Pulmonary artery endothelial cell (primary cell): ENCODE measurements at places on chromosomes 6 and 20. TPM values are rescaled to one million over a fixed set of nuclear protein-coding genes. Genes with fewer than 3 reads are reported as not detected.

NKAIN2 gene
- total RNA-seq = not detected in 2 replicates

HLA-DMB gene
- 0.07 TPM in 1 of 2 replicates, not detected in the other for total RNA-seq

- no peak for DNase-seq
Measured at GRCh38 chr6:208938-209337, 83.3 kb upstream of the DUSP22 start.

LHFPL5 gene
- not detected in 2 replicates for total RNA-seq

DNA sequence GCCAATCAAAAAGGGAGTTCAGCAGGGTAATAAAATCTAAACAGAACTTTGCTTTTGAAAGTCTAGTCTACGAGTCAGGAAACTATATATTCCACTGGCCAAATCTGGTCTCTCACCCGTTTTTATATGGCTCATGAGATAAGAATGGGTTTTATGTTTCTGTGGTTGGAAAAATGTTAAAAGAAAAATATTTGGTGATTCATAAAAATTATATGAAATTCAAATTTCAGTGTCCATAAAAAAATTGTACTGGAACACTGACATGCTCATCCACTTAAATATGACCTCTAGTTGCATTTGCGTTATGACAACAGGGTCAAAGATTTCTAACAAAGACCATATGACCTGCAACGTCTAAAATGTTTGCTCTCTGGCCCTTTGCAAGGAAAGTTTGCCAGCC, 22.3 kb upstream of the LAMP5 start:
- no peak for DNase-seq

CFB gene
- total RNA-seq = 3.4 and 4.0 TPM in 2 replicates

PRSS35 gene
- total RNA-seq = 0.07 TPM in 2 replicates

DNA sequence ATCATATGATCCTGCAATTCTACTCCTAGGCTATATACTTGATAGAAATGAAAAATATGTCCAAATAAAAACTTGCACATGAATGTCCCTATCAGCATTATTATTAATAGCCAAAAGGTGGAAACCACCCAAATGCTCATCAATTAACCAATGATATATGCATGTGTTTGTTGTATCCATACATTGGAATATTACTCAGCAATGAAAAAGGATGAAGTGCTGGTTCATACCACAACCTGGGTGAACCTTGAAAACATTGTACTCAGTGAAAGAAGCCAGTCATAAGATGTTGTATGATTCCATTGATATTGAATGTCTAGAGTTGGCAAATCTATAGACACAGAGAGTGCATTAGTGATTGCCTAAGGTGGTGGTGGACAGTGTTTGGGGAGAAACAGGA, 267.6 kb downstream of the PRKN start:
- no peak for DNase-seq

- DNase-seq = no peak
Measured at GRCh38 chr6:27599859-27600532, 127.1 kb upstream of the ZNF184 start.

OPN5 gene
- not detected in 2 replicates for total RNA-seq

DNA sequence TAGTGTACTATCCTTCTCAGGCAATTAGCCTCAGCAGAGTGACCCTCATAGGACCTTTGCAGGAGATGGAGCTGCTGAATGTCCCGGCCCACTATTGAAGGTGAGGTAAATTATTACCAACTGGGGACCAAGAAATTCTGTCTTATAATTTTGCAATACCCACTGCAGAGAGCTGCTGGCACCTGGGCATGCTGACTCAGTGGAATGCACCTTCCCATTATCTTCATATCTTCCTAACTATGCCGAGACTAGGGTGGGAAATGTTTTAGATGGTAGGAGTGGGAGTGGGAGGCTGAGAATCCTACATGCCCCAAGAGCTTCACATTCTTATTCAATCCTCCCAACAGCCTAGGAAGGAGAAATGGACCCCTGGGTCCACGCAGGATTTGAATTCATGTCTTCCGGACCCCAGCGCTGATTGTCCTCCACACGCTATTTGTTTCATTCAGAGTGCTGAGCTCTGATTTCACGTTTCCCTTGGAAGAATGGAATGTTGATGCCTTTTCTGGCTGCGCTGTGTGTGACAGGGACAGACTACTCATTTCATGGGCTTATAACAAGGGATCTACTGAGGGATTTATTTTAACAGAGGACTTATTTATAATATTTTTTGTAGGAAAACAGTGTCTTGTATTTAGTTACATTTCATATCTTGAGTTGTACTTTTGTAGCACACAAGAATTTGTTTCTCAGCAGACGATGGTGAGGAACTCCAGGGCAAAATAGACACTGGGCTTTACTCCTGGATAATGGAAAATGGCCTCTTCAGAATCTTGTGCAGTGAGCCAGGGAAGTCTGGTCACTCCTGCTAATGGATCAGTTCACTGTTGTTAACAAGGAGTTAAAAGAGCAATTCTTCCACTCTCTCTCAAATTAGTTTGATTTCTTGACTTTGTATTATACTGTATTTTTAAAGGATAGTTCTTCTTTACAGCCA, 66.4 kb downstream of the FYN start:
- DNase-seq = no peak

PLCB1 gene
- 13.6 and 17.6 TPM in 2 replicates for total RNA-seq

OR12D3 gene
- total RNA-seq = not detected in 2 replicates

RAB44 gene
- not detected in 2 replicates for total RNA-seq

LY6G6F gene
- not detected in 2 replicates for total RNA-seq

BMP6 gene
- total RNA-seq = 281 and 299 TPM in 2 replicates

DNA sequence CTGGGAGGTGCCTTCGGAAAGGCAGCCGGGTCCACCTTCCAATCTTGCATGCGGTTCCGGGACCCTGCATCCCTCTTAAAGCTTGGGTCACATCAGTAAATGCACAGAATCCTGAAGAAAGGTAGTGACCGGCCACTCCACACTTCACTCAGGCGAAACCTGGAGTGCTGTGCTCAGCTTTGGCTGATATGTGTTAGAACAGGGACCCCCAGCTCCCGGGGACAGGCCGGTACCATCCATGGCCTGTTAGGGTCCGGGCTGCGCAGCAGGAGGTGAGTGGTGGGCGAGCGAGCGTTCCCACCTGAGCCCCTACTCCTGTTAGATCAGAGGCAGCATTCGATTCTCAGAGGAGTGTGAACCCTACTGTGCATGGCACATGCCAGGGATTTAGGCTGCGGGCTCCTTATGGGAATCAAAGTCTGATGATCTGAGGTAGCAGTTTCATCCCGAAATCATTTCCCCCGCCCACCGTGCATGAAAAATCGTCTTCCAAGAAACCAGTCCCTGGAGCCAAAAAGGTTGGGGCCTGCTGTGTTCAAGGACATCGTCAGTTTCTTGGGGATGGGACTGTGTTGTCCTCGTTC, 143.0 kb downstream of the ERMARD start:
- DNase-seq = no peak

GRCh38 chr20:60001108-60001507, 42.9 kb downstream of the CDH26 start:
- DNase-seq = no peak

DNA sequence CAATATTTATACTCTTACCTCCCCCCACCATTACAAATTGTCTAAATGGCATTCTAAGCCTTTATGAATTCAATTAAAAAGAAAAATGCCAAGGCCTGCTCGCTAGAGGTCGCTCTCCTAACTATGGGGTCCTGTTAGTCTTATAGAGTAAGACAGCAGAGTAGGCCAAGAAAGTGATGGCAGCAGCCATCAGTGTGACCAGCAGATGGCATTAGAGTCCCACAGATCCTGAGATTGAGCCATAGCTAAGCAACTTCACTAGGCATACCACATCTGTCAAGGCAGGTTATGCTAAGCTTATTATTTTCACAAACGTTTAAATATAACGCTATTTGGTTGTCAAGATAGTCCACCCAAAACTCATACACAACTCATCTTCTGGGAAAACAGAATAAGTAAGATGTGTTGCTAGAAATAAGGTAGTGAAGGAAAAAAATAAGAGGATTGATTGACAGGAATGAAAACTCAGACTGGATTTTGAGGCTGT, 57.6 kb upstream of the SCAF8 start:
- peak; percentile 91 for DNase-seq

- DNase-seq = no peak
Measured at GRCh38 chr6:129498950-129499842, 210.8 kb downstream of the ARHGAP18 start.

BPI gene
- total RNA-seq = not detected in 2 replicates

OR2W1 gene
- total RNA-seq = not detected in 2 replicates

- DNase-seq = no peak
Measured at GRCh38 chr6:53359843-53360092, 11.0 kb upstream of the ELOVL5 start.

SLC13A3 gene
- total RNA-seq = 0.04 and 0.40 TPM in 2 replicates

DSN1 gene
- 20.6 and 32.2 TPM in 2 replicates for total RNA-seq

SPEF1 gene
- 0.13 TPM in 1 of 2 replicates, not detected in the other for total RNA-seq

- no peak for DNase-seq
Measured at GRCh38 chr6:106870069-106870468, 104.5 kb downstream of the CD24 start.

DNA sequence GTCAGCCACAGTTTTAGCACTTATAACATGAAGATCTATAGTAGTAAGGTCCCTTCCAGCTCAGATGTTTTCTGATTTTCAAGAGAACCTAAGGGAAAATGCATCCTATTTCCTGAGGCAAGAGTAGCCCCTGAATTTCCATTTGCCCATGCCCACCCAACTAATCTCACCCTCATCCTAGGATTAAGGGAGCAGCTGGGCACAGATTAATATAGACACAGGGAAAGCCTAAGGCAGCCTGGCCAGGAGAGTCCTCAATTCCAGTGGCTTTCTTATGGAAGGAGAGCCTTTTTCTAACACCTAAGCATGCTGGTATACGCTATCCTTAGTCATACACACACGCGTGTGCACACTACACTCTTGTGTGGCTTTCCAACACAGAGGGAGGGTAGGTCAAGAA, 1.5 kb downstream of the APOBEC2 start:
- no peak for DNase-seq

SIRPD gene
- total RNA-seq = not detected in 2 replicates

DNA sequence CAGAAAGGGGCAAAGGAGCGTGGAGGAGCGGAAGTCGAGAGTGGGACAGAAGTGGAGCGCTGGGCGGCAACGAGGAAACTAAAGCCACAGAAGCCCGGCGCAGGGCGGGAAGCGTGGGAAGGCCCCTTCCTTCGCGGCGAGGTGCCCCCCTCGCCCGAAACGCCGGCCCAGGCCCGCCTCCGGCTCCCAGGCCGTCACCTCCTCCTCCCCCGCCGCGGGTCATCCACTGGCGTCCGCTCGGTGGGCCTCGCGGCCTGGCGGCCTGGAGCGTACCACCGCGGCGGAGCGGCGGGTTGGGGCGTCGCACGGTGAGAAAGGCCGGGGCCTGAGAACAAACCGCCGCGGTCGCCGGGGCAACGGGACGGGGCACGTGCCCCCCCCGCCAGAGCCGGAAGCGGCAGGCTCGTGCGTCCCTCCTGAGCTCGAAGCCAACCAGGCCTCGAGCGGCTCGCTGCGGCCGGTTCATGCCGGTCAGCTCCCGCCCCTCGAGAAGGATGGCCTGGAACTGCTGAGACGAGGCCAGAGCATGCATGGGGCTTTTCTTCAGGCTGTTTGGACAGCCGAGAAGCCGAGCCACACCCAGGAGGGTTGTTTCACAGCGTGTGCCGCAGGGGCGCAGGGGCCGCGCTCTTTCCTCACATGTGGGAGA, at the start of gene TCP11:
TSS of gene TCP11 (minus strand) at position 333 of the 649 bp plus-strand sequence. CDS start 469 bp downstream, outside the sequence.
- DNase-seq = no peak

RAMACL gene
- 1.4 and 2.4 TPM in 2 replicates for total RNA-seq

SRMS gene
- total RNA-seq = not detected in 2 replicates

DNA sequence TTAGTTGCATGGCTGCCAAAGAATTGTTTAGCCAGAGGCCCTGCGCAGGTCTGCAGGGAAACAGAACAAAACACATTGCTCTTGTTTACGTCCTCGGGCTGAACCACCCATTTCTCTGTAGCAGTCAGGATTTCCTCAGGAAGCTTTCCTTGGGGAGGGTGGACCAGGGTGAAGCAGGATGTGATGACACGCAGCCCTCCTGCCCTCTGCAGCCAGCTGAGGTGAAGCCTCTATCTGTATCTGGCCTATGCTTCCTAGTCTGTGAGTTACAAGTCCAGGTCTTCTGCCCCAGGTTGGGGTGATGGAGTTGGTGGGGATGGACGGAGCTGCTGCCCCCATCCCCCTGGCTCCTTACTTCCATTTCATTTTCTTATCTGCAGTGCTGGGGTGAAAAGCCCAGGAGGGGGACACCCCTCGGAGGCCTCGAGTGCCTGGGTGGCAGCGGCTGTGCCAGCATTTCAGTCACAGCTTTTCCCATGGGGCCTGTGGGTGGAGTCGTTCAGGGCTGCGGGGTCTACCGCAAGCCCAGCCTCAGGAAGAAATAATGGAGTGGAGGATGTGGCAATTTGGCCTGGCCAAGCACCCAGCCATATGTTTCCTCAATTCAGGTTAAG, 24.9 kb downstream of the SASH1 start:
- DNase-seq = peak; percentile 100
